ENCODE measurements at places on chromosomes 1 and 21. TPM values are rescaled to one million over a fixed set of nuclear protein-coding genes. Genes with fewer than 3 reads are reported as not detected.

Gene LCE1C
- not detected for total RNA-seq

Gene SPATA21
- total RNA-seq: not detected

Gene CFHR2
- total RNA-seq: not detected

Gene FCRL1
- not detected for total RNA-seq

Gene GPR25
- not detected for total RNA-seq

Gene MYBPH
- not detected for total RNA-seq

Gene GPR61
- total RNA-seq: not detected

Gene CHODL
- not detected for total RNA-seq

Gene KCNJ9
- not detected for total RNA-seq

Gene ZNF593OS
- total RNA-seq: not detected

Gene DNAJC6
- total RNA-seq: 4.7 TPM

Gene NBPF10
- 1.9 TPM for total RNA-seq
